ENCODE measurements at places on chromosomes 3 and 15. TPM values are rescaled to one million over a fixed set of nuclear protein-coding genes. Genes with fewer than 3 reads are reported as not detected.

The GRAMD1C gene
- polyA plus RNA-seq = 1.1 TPM

The TMEM207 gene
- not detected for polyA plus RNA-seq

The SYNM gene
- 0.28 TPM for polyA plus RNA-seq

The SPINK8 gene
- not detected for polyA plus RNA-seq

The MRPL47 gene
- 74.9 TPM for polyA plus RNA-seq

The TMEM158 gene
- 5.8 TPM for polyA plus RNA-seq

The CACNA1D gene
- polyA plus RNA-seq = not detected

The PARP15 gene
- 0.09 TPM for polyA plus RNA-seq

The CFAP92 gene
- 0.22 TPM for polyA plus RNA-seq

The HDDC3 gene
- 25.1 TPM for polyA plus RNA-seq

The INKA1 gene
- polyA plus RNA-seq = 25.8 TPM

The NUSAP1 gene
- polyA plus RNA-seq = 37.8 TPM

The CCRL2 gene
- not detected for polyA plus RNA-seq

The ANKRD63 gene
- not detected for polyA plus RNA-seq

The ERC2 gene
- 0.08 TPM for polyA plus RNA-seq

The ZIC1 gene
- polyA plus RNA-seq = not detected

The SPESP1 gene
- 4.1 TPM for polyA plus RNA-seq

The ZBED2 gene
- polyA plus RNA-seq = 93.0 TPM

The ROBO2 gene
- polyA plus RNA-seq = 0.16 TPM

The SH3GL3 gene
- polyA plus RNA-seq = 0.22 TPM

The ZNF80 gene
- not detected for polyA plus RNA-seq

The ZSCAN29 gene
- polyA plus RNA-seq = 2.9 TPM

The PPARG gene
- 0.49 TPM for polyA plus RNA-seq

The PLCH1 gene
- 0.02 TPM for polyA plus RNA-seq

The KLF15 gene
- 0.06 TPM for polyA plus RNA-seq

The ST3GAL6 gene
- 0.99 TPM for polyA plus RNA-seq

The EXD1 gene
- 0.02 TPM for polyA plus RNA-seq

The TTC23 gene
- 7.1 TPM for polyA plus RNA-seq

The GABRB3 gene
- 0.43 TPM for polyA plus RNA-seq

The CHDH gene
- 0.02 TPM for polyA plus RNA-seq

The PPCDC gene
- polyA plus RNA-seq = 19.1 TPM

The MCF2L2 gene
- polyA plus RNA-seq = 0.08 TPM

The AADACL2 gene
- polyA plus RNA-seq = not detected

The ISL2 gene
- polyA plus RNA-seq = 1.8 TPM

The SLC9C1 gene
- polyA plus RNA-seq = not detected

The ATP6V1A gene
- polyA plus RNA-seq = 8.5 TPM

The SV2B gene
- not detected for polyA plus RNA-seq

The ATP8B4 gene
- not detected for polyA plus RNA-seq

The CCDC33 gene
- not detected for polyA plus RNA-seq

The KBTBD13 gene
- not detected for polyA plus RNA-seq

The USP3 gene
- 16.0 TPM for polyA plus RNA-seq

The EPHB3 gene
- polyA plus RNA-seq = 4.3 TPM

The ALG1L2 gene
- not detected for polyA plus RNA-seq

The CD200 gene
- 0.12 TPM for polyA plus RNA-seq

The P2RY1 gene
- polyA plus RNA-seq = 0.35 TPM

The TRH gene
- not detected for polyA plus RNA-seq

The DNASE1L3 gene
- not detected for polyA plus RNA-seq

The CTXN2 gene
- not detected for polyA plus RNA-seq

The USP50 gene
- polyA plus RNA-seq = not detected

The FSIP1 gene
- polyA plus RNA-seq = 0.42 TPM

The AP3B2 gene
- polyA plus RNA-seq = 0.57 TPM

The CLRN1 gene
- not detected for polyA plus RNA-seq

The SNX22 gene
- 0.33 TPM for polyA plus RNA-seq

Measured in foreskin keratinocyte (primary cell).